ENCODE measurements at places on chromosomes 1 and 21.

GRCh38 chr1:58895082-58895481 lies 111.2 kb upstream of the JUN start:
- DNase-seq: no peak

- DNase-seq: no peak
Measured at GRCh38 chr1:116393792-116394191, 20.7 kb downstream of the ATP1A1 start.

- no peak for DNase-seq
Measured at GRCh38 chr1:234911787-234912186, 216.8 kb downstream of the TOMM20 start.

DNA sequence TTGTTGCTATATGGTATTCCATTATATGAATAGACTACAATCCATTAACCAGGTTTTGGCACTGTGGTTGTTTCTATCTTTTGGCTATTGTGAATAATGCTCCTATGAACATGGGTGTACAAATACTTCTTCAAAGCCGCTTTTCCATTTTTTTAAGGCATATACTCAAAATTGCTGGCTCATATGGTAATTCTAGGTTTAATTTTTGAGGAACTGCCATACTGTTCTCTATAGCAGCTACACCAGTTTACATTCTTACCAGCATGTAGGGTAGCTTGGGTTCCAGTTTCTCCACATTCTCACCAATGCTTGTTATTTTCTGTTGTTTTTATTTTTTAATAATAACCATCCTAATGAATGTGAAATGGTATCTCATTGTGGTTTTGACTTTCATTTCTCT lies 19.9 kb upstream of the AGO1 start:
- no peak for DNase-seq

GRCh38 chr21:20875742-20876141 lies 122.5 kb upstream of the NCAM2 start:
- no peak for DNase-seq

DNA sequence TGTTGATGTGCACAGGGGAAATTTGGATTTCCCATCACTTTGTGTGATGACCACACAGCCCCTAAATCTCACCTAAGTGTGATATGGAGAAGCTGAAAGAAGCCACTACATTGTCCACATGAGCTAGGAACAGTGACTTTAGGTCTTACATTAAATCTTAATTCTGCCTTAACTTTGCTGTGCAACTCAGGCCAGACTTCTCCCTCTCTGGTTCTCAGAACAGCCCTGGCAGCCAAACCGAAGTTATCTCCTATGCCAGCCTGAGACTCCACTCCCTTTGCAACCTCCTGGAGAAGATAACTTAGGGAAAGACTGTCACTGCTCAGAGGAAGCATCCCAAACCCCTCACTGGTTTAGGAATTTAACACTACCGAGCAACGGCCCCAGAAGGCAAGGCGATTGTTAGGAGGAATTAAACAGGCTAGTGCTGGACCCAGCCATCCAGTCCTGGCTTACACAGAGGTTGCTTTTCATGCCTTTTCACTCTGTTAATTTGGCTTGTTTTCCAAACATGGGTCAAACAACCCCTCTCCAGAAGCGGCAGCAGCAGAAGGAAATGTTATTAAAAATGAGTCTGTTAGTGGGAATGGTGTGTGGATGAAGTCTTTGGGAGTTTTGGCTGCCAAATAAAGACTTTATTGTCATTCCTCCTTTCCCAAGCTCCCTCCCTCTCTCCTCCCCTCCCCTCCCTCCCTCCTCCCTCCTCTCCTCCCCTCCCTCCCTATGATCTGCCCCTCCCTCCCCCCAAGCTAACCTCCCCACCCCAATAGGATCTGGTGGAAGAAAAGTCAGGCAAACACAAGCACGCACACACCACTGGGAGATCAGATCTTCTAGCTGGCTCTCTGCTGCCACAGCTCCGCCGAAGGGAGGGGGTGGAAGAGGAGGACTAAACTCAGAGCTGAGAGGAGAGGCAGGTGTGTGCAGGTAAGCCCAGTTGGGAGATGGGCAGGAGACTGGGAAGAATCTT lies at the start of gene PRELP:
Gene PRELP (plus strand): TSS at position 795 of the 970 bp plus-strand sequence. CDS start 7,379 bp downstream, outside the sequence.
- DNase-seq: peak; percentile 60

DNA sequence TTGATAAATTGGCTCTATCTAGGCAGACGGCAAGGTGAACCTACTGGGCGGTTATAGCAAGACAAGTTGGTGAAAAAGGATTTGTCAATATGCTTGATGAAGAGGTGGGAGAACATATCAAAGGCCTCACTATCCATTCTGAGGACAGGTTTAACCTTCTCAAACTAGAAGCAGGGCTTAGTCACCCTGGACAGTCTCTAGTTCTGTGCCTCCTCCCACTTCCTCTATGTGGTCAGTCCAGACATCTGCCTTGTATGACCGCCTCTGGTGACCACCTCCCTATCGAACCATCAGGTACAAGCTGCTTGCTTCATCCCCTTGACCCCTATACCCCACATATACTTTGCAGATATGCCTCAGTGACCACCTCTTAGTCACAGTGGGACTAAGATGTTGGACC lies 2.3 kb upstream of the SCYL3 start:
- no peak for DNase-seq

- DNase-seq: no peak
Measured at GRCh38 chr1:89786628-89787214, 34.1 kb upstream of the LRRC8D start.

DNA sequence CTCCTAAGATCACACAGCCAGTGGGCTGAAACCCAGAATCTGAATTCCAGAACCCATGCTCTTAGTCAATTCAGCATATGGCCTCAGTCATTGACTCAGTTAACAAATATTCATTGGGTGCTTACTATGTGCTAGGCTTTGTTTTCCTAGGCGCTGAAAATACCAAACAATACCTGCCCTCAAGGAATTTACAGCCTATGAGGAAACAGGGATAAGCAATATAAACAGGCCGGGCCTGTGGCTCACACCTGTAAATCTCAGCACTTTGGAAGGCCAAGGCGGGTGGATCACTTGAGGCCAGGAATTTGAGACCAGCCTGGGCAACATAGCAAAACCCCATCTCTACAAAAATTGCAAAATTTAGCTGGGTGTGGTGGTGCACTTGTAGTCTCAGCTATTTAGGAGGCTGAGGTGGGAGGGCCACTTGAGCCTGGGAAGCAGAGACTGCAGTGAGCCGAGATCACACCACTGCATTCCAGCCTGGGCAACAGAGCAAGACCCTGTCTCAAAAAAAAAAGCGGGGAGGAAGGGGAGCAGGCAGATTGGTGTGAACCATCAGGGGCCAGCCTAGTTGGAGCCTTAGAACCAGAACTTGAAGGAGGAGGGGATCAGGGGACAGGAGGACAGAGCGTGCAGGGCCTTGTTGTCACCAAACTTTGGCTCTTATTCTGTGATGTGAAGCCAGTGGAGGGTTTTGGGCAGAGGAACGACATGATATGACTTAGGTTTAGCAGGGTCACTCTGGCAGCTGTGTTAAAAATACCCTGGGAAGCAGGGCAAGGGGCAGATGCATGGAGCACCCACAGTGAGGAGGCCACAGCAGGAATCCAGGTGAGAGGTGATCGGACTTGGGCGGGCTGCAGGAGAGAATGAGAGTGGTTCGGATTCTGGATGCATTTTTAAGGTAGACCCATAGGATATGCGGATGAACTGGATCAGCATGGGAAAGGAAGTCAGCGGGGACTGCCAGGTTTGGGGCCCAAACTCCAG lies 5.8 kb downstream of the TINAGL1 start:
- no peak for DNase-seq

- no peak for DNase-seq
Measured at GRCh38 chr1:225666495-225666894, 13.6 kb upstream of the ENAH start.

- peak; percentile 16 for DNase-seq
Measured at GRCh38 chr1:169550294-169550693, 36.0 kb downstream of the F5 start.

- DNase-seq: no peak
Measured at GRCh38 chr1:247324923-247325322, 6.7 kb downstream of the ZNF496 start.

DNA sequence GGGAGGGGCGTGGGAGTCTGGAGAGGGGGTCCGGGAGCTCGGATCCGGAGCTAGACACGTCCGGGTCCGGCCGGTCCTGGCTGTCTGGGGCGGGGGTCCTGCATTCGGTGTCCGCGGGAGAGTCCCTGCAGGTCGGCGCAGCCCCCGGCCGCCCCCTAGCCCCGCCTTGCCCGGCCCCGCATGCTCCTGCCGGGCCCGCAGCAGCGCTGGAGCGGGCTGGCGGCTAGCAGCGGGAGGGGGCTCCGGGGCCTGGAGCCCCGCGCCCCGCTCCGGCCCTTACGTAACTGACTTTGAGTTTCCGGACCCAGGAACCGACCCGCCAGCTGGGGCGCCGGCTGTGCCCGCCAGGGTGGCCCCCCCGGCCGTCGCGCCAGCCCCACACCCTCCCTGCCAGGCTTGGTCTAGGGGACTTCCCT lies 26.9 kb upstream of the EPB41 start:
- no peak for DNase-seq

DNA sequence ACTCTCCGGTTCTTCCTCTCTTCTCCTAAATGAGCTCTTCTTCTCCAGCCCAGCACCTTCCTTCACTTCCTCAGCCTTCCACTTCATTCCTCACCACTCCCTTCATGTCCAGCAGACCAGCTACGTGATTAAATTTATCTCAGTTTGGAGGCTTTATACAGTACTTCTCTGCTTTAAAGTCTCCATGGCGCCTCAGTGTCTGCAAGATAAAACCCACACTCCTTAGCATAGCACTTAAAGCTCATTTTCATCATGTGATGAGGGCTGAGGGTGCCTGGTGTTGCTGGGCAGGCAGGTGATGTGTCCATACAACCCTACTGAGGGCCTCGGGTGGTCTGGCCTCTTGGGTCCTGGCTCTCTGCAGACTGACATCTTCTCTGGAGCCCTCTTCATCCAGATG lies 7.7 kb downstream of the SLC5A9 start:
- DNase-seq: no peak

DNA sequence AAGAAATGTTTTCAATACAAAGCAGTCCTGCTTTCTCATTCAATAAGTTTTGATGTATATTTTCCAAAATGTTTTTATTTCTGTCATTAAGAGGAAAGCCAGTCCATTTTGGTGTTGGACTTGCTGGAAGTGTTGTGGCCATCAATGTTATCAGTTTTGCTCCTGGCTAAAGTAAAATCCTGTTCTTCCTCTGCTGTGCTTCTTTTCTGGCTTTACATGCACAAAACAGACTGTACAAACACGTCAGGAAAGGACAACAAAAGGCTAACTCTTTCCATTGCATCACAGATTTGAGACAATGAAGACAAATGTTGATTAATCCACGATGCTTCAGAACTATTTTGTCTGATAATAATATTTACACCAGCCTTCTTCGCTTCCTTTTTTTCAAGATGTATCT lies 735.4 kb downstream of the LTN1 start:
- no peak for DNase-seq

DNA sequence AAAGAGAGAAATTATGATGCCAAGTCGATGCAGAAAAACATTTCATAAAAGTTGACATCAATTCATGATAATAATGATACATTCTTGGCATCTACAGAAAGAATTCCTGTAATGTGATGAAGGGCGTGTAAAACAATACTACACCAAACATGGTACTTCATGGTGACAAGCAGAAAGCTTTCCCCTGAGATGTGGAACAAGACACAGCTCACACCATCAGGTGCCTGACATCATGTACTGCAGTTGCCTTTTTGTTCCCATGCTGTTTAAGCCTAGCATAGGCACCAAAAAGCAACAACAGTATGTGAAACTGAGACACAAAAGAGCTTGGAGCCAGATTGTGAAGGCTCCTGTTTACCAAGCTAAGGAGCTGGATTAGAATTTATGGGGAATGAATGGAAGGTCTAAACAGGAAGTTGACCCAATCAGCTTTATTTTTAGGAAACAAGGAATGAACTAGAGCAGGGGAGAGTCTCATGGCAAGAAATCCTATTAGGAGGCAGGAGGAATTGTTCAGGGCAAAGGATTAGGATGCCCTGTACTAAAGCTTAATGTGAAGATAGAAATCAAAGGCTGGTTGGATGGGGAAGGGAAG lies 67.2 kb downstream of the SYDE2 start:
- no peak for DNase-seq

DNA sequence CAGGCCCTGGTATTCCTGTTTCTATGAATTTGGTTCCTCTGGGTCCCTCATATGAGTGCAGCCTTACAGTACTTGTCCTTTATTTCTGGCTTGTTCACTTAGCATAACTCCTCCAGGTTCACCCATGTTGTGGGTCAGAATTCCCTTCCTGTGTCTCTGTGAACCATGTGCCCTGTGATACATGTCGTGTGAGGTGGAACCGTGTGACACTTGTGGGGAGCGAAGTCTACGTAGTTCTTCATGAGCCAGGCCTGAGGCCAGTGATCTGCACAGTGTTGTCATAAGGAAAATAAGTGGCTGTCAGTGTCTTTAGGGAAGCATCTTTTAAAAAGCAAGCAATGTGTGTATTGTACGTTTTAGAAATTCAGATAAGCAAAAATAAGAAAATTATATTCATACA lies 122.8 kb downstream of the GALNT2 start:
- no peak for DNase-seq

DNA sequence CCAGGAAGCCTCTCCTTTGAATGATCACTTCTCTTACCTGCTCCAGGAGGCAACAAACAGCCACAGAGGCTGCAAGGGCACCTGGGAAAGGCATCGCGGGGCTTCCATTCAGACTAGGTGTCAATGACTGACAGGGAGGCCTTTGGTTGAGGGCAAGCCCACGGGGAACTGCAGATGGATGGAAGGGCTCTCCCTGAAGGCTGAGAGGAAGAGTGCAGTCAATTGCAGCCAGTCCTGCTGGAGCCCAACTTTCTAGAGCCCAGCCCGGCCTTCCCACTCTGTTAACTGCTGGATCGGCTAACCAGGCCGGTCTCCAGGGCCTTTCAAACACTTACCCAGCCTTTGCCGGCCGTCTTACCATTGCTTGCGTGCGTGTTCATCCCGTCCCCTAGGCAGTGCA lies 89.3 kb downstream of the LACTBL1 start:
- DNase-seq: no peak

DNA sequence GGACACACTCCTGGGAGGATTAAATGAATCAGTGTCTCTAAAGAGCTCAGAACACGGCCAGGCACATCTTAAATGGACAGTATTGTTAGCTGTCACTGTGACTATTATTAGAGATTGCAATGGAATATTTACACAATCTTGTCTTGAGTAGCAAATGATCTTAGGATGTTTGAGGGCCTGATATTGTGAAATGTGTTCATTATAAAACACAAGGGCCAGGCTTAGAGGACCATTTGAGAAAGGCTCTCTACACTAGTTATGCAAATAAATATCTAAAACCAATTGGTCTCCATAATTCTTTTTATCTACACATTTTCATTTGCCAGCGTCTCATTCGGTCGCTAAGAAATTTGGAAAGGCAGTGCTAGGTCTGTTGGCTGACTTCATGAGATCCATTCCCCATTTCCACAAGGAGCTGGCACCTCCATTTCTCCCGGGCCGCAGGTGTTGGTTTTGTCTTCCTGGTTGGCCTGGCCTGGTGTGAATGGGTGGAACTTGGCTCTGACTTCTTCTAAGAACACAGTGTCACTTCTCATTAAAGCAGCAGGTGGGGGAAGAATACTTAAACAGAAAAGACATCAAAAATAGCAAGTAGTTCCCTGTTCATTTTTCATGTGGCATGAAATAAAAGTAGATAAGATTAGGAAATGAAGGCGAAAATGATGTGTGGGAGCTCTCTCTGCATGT lies 56.0 kb upstream of the PLXNA2 start:
- DNase-seq: no peak

Data from iPS DF 6.9 (cell line).